Daoy (cell line): ENCODE measurements at places on chromosomes 1 and 21.

DNA sequence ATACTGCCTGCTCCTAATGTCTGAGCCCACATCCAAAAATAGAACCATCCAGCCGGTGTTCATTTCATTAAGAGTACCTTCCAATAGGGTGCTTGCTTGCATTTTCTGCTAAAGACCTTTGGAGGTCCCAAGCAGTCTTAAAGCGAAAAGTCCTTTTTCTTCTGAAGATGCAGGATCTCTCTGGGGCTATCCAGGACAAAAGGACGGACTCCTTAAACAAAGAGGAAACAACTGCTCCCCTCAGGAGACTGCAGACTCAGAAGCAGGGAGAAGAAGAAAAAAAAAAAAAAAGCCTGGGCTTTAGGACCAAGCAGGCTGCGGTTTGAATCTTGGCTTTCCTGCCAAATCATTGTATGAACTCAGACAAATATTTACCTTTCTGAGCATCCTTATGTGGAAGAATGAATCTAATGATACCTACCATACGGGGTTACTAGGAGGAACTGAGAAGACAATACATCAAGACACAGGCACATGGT lies 204.0 kb downstream of the PLPP3 start:
- peak; percentile 58 for DNase-seq

- DNase-seq: no peak
These were observed 31.5 kb downstream of the BMP8A start for GRCh38 chr1:39522661-39523567.

DNA sequence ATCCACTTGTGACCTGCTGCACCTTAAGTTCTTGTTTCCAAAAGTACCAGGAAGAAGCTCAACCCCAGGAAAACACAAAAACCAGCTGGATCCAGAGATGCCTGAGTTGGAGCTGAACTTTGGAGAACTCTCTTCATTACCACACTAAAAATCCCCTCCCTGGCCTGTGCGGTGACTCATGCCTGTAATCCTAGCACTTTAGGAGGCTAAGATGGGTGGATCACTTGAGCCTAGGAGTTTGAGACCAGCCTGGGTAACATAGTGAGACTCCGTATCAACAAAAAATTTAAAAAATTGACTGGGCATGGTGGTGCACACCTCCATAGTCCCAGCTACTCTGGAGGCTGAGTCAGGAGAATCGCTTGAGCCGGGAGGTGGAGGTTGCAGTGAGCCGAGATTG lies 6.2 kb downstream of the MAP1LC3C start:
- peak; percentile 80 for DNase-seq

DNA sequence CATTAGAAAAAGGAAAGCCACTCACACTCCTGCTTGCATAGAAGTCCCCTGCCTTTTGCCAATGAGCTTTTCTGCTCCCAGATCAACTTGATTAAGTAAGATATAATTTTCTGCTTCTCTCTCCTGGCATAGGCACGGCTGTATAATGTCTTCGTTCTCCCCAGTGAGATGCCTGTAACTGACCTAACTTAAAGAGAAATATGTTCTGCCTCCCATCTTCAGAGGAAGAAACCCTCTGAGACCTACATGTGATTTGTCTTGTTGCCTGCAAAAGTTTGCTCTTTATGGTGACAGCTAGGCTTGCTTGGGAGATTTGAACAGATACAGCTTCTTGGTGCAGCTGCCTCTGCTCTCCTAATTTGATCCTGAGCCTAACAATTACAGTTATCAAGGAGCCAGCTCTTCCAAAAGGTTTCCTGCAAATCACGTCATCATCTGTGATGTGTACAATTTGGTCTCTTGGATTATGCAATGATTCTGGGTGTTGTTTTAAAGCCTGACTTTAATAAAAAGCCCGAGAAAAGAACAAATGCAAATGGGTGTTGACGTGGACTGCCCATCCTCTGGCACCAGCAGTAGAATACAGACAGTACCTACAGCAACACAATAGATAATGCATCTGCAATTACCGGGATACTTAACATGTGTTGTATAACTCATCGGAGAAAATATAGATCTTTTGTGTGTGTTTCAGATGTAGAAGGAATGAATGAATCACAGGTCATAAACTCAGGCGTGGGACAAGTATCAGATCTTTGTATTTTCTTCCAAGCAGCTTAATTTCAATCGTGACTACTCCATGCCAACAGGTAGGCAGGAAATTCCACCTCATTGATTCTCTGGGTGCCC lies 76.2 kb upstream of the KAZN start:
- peak; percentile 9 for DNase-seq

DNA sequence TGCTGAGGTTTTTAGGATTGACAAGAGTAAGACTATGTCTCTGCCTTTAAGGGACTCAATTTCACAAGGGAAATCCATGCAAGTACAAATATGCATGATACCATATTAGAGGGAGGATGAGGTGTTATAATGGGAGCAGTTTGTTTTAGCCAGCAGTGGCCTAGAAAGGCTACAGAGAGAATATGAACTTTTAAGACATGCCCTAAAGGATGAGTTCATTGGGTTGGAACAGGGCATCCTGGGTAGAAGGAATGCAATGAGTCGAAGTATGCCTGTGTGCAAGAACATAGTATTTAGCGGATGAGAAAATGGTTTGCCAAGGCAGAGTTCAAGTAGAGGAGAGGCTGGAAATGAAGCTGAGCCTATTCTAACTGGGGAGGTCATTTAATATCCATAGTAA lies 32.6 kb upstream of the LEPR start:
- no peak for DNase-seq

GRCh38 chr1:91374086-91374485 lies 30.6 kb downstream of the HFM1 start:
- no peak for DNase-seq

DNA sequence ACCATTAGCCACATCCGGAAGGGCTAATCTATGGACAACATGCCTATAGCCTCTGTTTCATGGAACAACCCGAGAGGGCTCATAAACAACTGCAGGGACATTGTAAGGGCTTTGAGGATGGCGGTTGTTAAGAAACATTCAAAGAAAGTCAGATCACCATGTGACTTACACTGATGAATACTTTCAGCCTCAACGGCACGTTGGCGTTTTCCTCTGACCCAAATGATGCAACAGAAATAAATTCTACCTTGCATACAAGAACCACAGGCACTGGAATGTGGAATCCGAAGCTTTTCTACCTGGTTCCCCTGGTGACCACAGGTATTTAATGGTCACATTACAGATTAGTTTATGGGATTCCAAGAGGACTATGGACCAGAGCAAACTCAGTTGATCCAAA lies 107.0 kb downstream of the CLIC6 start:
- no peak for DNase-seq

- no peak for DNase-seq
These were observed 25.8 kb downstream of the DHCR24 start for GRCh38 chr1:54861070-54861761.

GRCh38 chr1:106517224-106517623 lies 539.2 kb upstream of the PRMT6 start:
- no peak for DNase-seq

DNA sequence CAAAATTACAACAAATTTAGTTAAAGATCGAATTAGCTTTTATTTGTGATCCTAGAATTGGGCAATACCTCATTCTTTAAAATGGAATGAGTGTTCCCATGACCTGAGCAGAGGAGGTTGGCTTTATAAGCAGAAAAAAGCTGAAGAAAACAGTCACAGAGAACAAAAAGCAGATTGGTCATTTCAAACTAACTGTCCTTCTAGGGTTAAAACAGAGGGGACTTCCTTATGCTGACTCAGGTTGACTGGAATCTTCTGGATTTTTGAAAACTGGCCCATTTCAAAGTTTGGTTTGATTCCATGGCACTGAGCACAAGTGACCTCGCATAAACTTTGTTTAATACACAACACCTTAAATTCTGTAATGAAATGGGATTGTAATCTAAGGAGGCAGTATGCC lies 17.6 kb downstream of the NFASC start:
- DNase-seq: no peak

DNA sequence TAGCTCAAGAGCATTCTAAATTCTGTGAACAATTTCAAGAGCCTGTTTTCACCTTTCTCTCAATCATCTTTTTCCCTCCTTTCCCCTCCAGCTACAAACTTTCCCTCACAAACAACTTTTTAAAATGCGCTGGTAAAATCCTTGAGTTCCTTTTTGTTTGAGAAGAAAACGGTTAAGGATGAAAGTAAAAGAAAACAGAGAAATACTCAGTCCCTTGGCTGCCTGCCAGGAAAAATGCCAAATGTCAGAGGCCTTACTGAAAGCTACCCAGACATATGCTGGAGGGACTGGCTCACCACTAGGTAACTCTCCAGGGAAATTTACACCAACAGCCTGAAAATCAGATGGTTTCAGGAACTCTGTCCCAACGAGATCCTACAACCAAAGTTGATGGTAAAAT lies 11.0 kb upstream of the SERBP1 start:
- peak; percentile 55 for DNase-seq

DNA sequence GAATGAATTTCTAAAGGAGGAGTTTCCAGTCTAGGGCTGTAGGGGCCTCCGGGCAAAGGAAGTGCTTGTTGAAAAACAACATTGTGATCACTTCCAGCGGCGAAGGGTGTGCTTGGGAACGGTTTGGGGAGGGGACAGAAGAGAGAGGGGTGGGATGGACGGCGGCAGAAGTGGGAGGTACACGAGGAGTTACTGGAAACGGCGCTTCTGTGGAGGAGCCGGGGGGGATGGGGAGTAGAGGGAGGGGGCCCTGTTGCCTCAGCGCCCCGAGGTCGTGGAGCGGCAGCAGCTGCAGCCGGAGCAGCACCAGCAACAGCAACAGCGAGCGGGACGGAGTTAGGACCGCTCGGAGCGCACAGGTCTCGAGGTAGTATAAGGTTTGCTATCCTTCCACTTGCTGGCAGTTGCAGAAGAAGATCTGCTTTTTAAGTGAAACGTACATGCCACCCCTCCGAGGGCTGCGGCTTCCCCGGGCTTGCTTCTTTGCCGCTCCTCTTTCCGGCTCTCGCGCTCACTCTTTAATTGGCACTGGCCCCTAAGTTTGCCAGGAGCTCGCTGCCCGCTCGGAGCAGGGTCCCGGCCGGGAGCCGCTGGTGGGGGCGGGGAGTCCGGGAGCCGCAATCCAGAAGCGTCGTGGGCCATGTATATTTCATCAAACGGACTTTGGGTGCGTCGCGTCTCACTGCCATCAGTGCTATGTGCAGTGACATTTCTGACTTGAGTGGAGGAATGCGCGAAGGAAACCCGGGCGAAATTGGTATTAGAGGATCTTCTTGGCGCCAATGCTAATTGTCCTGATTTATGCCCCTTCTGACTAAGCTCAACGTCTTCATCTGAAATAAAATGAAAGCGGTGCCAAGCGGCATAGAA lies 771 bp upstream of the NTNG1 start:
- peak; percentile 82 for DNase-seq

- no peak for DNase-seq
These were observed 107.5 kb upstream of the TNFSF4 start for GRCh38 chr1:173314656-173315055.

- DNase-seq: no peak
These were observed 137.6 kb upstream of the NBPF11 start for GRCh38 chr1:148289647-148290046.

DNA sequence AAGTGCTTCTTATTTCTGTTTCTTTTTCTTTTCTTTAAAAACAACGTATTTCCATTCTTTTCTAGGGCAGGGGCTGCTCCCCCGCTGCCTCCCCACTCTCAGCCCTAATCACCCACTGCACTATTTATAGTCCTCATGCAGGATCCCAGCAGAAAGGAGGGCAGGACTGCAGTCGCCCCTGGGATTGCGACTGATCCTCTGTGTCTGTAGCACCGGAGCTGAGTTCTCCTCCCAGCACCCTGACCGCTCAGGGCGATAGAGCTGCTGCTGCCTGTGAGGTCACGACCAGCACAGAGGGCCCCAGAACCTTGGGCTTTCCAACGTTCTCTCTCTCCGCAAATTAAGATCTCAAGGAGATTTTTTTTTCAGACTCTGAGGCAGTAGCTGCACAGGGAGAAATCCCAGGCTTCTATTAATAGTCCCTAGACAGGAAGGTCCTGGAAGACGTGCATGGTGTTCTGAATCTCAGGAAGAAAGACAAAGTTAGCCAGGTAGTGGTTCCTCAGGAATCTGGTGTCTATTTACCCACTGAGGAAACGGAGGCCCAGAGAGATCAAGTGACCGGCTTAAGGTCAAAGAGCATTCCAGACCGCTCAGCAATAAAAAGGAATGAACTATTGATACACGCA lies 46.8 kb downstream of the PRAMEF20 start:
- DNase-seq: no peak

DNA sequence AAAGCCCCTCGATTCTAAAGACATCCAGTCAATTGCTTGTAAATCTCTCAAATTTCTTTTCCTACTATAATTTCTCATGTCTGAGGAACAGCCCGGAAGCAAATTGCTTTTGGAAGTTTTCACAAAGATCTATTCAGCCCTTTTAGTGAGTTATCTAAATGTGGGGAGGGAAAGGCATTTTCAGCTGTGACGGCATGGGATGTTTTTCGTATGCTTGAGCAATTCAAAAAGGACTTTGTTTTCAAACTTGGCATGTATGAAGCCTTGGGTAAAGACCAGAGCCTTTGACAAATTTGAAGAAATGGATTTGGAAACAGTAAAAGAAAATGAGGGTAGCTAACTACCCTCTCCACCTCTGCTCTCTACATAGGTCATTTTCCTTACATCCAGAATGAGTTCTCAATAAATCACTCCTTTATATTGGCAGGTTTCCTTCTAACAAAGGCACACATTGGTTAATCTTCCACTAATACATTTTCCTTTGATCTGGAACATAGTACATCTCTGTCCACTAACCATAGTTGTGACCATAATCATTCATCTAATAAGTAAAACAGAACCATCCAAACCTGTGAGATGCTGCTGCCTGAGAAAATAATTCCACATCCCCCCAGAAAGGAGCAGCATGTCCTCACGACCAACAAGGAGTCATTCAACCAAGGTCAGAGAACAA lies 66.1 kb upstream of the ADAM30 start:
- DNase-seq: no peak

GRCh38 chr21:29195981-29196669 lies 65.7 kb downstream of the MAP3K7CL start:
- peak; percentile 96 for DNase-seq

DNA sequence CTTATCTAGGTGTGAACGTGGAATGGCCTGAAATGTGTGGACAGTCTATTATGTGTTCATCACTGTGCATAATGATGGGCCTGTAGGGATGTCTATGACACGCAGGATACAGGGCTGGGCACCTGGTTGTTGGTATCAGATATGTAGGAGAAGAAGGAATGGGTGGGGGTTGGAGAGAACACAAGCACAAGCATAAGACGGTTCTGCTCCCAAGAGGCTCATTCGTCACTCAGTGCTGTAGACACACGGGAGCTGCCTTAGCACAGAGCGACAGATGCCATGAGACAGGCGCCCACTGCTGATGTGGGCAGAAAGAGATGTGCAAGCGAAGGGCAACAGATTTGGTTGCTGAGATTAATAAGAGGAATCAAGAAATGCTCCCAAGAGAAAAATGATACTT lies 256.2 kb downstream of the DISC1 start:
- DNase-seq: no peak
